ENCODE measurements at places on chromosomes 7 and 10.
A peak's percentile ranks its signal among the peaks of the same experiment; 100 is the strongest.

- peak; percentile 39 for DNase-seq
These were observed 193.8 kb upstream of the ADO start for GRCh38 chr10:62610649-62611229.

DNA sequence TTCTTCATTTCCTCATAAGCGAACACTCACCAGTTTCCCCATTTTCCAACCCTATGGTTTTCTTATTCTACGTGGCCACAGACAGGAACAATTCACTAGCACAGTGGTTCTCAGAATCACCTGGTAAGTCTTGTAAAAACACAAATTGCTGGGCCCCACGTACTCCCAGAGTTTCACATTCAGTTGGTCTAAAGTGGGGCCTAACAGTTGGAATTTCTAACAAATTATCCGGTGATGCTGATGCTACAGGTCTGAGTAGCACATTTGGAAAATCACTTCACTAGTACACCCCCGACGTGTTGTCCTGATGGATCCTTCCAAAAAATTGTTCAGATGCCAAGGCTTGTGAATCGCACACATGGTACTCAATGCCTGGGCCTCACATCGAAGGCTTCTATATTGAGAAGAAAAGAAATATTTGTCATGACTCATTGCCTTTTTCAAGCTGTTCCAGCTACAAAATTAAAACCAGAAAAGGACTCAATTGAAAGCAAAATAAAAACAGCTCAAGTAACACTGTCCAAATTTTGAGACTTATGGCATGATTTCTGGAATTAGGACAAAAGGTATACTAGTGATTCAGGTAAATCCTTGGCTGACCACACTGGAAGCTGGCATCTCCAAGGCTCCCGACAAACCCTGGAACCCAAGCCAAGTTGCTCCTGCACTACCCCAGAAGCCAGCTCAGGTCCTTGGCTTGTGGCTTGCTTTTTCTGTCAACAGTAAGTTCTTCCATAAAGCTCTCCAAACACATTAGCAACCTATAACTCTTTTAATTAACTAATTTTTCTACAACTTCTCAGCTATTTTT, 12.9 kb upstream of the VIM start:
- peak; percentile 75 for DNase-seq

GRCh38 chr7:108235451-108236061, 105.4 kb upstream of the LAMB4 start:
- DNase-seq = peak; percentile 80

DNA sequence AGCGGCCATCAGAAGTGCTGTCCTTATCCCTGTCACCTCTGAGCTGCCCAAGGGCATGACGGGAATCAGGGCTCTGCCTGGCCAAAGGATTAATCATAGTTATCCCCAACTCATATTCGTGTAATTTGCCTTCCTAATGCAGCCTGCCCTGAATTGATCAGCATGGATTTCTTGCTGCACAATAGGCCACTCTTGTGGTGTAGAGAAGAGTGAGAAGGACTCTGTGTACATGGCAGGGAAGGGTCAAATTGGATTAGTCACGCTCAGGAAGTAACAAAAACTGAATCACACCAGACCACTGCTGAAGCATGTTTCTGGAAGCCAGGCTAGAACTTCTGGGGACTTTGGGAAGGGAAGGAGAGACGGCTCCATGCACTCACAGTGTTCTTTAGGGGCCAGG, 227.0 kb downstream of the BUB3 start:
- no peak for DNase-seq

GRCh38 chr10:132328738-132329137, 3.3 kb upstream of the LRRC27 start:
- peak; percentile 56 for DNase-seq

Data from amniotic epithelial cell (primary cell).